ENCODE measurements at places on chromosomes 5 and 9.

DNA sequence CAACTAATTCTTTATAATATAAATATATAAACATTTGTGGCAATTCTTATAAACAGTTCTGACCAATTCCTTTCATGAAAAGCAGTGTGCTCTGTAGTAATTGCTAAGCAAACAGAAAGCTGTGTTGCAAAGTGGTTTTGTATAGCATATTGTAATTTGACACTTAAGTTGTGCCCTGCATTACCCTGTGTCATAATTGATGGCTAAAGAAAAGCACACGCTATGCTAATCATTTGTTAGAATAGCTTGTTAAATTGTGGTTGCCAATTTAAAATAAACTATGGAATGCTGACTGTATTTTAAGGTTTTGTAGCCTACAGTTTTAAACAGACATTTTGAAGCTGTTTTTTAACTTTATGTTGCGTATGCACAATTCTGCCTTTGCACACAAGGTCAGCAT lies 140.0 kb downstream of the PBX3 start:
- no peak for DNase-seq

DNA sequence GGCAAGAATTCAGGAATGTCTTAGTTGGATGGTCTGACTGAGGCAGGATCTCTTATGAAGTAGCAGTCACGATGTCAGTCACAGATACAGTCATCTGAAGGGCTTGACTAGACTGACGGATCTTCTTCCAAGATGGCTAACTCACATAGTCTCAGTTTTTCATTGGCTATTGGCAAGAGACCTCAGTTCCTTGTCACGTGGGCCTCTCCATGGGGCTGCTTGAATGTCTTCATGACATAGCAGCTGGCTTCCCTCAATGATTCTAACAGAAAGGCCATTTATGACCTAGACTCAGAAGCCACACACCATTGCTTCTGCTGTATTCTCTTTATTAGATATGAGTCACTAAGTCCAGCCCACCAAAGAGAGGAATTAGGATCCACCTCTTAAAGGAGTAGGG lies 4.7 kb downstream of the APC start:
- no peak for DNase-seq

GRCh38 chr5:33614039-33614438 lies 173.3 kb downstream of the TARS1 start:
- no peak for DNase-seq

- no peak for DNase-seq
Measured at GRCh38 chr5:57662991-57663390, 180.4 kb upstream of the ACTBL2 start.

- DNase-seq = no peak
Measured at GRCh38 chr9:114117614-114117995, 18.5 kb upstream of the KIF12 start.

- DNase-seq = no peak
Measured at GRCh38 chr9:117815948-117816347, 111.7 kb downstream of the TLR4 start.

- no peak for DNase-seq
Measured at GRCh38 chr9:131068076-131068816, 28.1 kb upstream of the AIF1L start.

- DNase-seq = no peak
Measured at GRCh38 chr5:130111746-130112145, 207.5 kb downstream of the CHSY3 start.

GRCh38 chr5:139138109-139138508 lies 60.1 kb downstream of the SIL1 start:
- no peak for DNase-seq

DNA sequence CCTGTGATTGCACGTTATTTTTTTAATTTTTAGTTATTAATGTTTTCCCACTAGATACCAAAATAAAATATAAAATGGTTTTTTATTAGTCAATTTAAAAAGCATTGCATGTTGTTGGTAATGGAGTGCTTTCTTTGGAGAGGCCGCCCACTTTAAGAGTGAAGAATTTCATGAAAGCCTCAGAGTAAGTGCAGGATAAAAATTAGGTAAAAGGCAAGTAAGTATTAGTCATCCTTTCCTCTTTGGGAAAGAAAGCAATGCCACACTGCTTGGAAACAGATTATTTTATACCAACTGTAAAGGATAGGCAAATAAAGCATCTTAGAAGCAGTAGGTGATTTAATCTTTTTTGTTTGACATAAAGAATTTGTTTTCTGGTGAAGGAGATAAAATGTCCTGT lies 62.9 kb downstream of the HSD17B4 start:
- DNase-seq = no peak

All from activated naive CD4-positive, alpha-beta T cell treated with anti-CD3 and anti-CD28 coated beads for 36 hours (primary cell).